ENCODE measurements at places on chromosomes 1 and 21.

GRCh38 chr1:85582687-85583591, 2.4 kb downstream of the CCN1 start:
- no peak for DNase-seq

DNA sequence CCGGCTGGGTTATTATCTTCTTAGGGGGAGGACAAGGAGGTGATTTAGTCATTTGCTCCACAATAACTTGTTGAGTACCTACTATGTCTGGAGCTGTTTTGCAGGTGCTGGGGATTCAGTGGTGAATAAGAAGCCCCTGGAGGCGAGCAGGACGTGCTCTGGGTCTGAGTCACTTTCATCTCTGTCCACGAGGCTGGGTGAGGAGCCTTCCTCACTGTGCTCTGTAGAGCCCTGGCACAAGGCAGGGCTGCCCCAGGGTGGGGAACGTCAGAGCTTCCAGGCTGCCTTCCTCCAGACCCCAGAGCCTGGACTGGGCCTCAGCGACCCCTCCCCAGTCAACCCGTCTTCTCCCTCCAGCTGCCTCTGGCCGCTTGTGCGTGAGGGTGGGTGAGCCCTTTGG, 2.5 kb upstream of the PADI6 start:
- no peak for DNase-seq

DNA sequence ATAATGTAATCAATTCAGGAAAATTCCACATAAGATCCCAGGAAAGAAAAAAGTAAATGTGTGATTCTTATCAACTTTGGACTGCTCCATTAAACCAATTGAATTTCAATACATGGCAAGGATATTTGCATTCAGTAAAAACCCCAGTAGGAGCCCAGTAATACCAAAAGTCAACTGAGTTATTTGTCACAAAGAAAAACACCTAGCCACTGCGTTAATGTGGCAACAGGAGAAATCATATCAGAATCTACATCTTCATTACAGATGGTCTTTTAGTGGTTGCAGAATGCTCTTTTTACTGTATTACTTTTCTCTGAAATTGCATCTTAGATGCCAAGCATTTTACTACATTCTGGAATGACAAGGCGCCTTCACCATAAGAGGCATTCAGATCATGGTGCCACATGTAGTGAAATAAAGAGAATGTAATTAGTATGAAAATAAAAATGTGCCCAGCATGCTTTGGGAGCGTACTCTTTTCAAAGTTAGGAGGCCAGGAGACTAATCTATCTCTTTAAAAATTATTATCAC, 180.7 kb downstream of the PATJ start:
- DNase-seq, result no peak

DNA sequence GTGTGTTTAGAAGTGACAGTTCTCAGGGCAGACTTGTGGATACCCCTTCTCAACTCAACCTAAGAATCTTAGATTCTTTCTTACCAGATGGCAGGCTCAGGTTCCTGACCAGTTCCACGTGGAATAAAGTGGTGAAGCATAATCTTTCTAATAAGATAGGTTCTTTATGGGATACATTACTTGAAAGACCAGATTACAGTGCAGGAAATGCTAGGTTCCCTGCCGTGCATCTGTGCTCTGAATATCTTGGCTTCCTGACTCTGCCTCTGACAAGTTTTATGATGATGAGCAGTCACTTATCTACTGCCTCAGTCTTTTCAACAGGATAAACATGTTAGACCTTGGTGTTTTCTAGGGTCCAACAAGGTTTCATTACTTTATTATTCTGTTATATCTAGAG, 207.9 kb upstream of the CACYBP start:
- DNase-seq, result no peak

GRCh38 chr1:2290595-2291510, 62.7 kb downstream of the SKI start:
- DNase-seq, result peak; percentile 89

GRCh38 chr1:35707601-35708440, 10.9 kb downstream of the C1orf216 start:
- peak; percentile 17 for DNase-seq

GRCh38 chr1:36831186-36831810, 203.0 kb downstream of the GRIK3 start:
- DNase-seq, result no peak

DNA sequence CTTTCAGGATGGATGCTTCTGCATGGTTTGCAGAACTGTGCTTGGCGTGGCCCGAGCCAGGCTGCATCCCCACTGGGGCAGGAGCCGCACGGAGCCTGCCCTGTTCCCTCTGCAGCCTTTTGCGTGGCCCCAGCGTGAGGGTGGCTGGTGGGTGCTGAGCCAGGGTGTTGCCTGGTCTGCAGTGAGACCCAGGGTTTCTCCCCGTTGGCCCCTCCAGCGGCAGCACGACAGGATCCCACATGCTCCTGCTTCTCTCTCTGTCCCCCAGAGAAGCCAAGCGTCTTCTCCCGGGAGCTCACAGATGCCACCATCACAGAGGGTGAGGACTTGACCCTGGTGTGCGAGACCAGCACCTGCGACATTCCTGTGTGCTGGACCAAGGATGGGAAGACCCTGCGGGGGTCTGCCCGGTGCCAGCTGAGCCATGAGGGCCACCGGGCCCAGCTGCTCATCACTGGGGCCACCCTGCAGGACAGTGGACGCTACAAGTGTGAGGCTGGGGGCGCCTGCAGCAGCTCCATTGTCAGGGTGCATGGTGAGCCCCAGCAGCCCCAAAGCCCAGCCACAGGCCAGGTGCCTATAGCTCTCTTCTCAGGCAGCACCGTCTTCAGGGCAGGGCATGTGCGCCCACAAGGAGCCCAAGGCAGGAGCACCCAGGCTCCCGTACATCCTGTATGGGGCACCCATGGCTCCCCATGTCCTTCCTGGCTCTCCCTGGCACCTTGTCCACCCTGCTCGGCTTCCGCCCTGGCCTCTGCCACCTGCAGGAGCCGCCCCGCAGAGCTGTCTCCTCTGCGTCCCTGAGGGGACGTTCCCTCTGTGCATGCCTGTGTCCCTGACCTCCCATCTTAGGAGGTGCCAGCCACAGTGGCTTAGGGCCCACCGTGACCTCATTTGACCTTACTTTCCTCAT, 78.9 kb downstream of the OBSCN start:
- DNase-seq, result no peak

- DNase-seq, result no peak
These were observed 90.1 kb downstream of the OMA1 start for GRCh38 chr1:58456470-58456869.

DNA sequence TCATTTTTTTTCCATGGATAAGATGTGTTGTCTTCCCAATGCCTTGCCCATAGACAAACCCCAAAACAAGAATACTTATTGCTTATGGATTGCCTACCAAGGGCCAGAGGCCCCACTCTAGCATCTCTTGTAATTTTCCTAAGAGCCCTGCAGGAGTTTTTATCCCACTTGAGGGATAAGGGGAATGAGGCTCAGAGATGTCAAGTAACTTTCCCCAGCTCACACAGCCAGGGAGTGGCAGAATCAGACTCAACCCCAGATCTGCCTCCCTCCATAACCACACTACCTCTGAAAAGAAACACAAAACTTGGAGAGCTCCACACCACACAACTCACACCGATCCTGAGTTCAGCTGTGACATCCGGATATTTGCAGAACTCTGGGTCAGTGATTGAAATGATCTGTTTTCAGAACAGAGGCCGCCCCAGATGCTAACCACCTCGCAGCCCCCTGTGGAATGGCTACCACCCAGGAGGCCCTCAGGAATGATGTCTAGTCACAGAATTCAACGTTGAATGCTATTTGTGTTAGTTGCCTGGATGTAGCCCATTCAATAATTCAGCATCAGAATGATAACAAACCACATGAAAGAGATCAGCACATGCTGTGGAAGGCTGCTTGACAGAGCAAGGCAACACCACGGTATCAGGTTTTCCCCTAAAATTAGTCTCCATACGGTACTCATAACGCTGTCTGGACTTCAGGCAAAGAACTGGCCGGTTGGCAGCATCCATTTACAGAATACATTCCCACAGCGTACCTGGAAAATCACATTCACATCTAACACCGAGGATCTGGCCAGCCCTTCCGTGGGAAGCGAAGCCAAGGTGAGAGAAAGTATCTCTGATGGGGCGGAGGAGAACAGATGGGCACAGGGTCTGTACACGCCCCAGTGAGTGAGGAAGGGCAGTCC, 231.9 kb downstream of the TOMM20 start:
- no peak for DNase-seq

- no peak for DNase-seq
These were observed 147.7 kb upstream of the WNT4 start for GRCh38 chr1:22290611-22291010.

- no peak for DNase-seq
These were observed 38.2 kb downstream of the POU2F1 start for GRCh38 chr1:167258858-167259257.
